ENCODE measurements at places on chromosomes 2 and 18. TPM values are rescaled to one million over a fixed set of nuclear protein-coding genes. Genes with fewer than 3 reads are reported as not detected.

SKA1 gene
- total RNA-seq = 9.4 TPM

GPATCH11 gene
- total RNA-seq = 1.5 TPM

PASK gene
- 15.9 TPM for total RNA-seq

DNA sequence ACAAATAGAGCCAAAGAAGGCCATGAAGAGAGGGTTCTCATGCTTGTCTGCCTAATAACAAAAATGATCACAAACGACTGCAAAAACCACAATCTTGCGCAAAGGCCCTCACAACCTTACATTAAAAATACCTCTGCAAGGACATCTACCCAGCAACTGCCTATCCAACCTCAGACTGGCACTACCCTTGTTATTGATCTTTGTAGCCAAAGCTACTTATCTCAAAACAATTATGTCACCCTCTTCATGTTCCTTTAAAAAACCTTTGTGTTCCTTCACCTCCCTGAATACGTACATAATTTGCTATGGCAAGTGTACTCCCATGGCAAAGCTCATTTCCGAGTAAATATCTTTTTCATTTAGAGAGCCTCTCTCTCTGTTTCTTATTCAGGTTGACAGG, 44.1 kb downstream of the TMEM163 start:
- no peak for DNase-seq

GPAT2 gene
- not detected for total RNA-seq

LOXHD1 gene
- total RNA-seq = not detected

- no peak for DNase-seq
Measured at GRCh38 chr18:27860701-27861107, 316.2 kb downstream of the CDH2 start.

NEU4 gene
- total RNA-seq = 1.1 TPM

GRCh38 chr2:20242727-20243377, 17.9 kb upstream of the SDC1 start:
- peak; percentile 33 for DNase-seq

CSRNP3 gene
- total RNA-seq = 0.08 TPM

RANBP2 gene
- total RNA-seq = 25.1 TPM

FIGN gene
- not detected for total RNA-seq
